ENCODE measurements at places on chromosomes 3 and 15.

GRCh38 chr3:54939557-54940300 is 11.9 kb upstream of the LRTM1 start:
- no peak for DNase-seq

GRCh38 chr15:72764656-72765055 is 18.9 kb downstream of the ADPGK start:
- no peak for DNase-seq

GRCh38 chr3:22244761-22245521 is 493.9 kb upstream of the ZNF385D start:
- no peak for DNase-seq

DNA sequence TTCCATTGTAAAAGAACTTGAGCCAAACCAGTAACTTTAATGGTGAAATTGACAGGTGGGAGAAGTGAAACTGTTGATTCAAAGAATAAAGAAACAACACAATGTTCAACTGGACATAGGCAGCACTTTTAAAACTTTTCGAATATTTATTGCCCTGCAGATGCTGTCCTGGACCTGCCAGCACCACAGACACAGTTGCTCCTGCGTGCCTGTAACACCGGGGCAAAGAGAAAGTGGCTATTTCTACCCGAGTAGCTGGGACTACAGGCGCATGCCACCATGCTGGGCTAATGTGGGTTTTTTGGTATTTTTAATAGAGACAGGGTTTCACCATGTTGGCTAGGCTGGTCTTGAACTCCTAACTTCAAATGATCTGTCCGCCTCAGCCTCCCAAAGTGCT is 7.4 kb downstream of the IL5RA start:
- no peak for DNase-seq

GRCh38 chr15:37108381-37109167 is 8.2 kb upstream of the MEIS2 start:
- no peak for DNase-seq

Measured in stimulated activated CD8-positive, alpha-beta memory T cell treated with anti-CD3 and anti-CD28 coated beads, Interleukin-15, amount 100 ng/mL, for 24 hours (primary cell).